ENCODE measurements at places on chromosomes 2 and 18.

DNA sequence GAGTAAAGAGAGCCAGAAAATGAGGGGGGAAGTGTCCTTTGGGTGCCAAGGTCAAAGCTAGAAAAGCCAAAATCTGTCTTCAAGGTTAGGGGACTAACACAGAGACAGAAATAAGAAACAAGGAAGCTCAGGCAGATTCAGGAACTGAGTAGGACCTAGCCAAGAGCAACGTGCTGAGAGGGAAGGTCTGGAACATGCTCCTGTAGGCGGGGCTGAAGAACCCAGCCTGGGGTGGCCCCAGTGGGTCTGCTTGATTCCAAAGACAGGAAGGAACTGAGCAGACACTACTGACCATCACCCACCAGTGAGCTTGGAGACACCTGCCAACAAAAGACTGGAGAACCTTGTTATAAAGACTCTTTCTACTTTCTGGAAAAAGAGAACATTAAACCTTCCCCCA, 105.1 kb downstream of the SP3 start:
- no peak for DNase-seq

GRCh38 chr2:157052685-157053224, 204.8 kb upstream of the GALNT5 start:
- DNase-seq: peak; percentile 70

DNA sequence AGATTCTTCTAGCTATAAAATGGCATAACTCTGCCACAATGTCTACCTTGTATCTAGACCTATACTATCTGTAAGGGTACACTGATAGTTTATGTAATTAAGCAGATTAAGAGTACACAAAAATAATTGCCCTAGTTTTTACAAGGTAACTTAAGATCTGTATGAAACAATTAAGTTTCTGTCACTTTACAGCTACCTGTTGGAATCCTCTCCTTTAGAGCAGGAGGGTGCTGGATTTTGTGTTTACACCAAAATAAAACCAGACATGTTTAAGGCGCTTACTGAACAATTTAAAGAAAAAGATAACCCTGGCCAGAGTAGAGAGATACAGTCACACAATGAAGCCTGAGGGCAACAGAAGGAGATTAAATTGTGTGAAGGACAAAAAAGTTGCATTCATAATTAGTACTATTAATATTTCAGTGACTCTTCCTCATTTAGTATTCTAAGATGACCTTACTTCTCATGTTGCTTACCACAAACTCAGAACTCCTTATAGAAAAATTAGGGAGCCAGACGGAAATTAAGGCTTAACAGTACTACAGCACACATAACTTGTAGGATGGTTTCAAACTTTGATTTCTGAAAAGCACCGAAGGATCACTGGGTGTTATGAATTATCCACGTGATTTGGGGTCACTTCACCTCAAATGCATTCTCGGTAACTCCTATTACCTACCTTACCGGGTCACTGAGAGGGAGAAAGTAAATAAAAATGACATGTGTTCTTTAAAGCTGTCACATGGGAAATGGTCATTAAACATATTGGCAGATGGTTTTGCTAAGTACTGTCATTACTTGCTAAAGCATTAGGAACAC, 1.0 kb downstream of the DARS1 start:
- peak; percentile 8 for DNase-seq

DNA sequence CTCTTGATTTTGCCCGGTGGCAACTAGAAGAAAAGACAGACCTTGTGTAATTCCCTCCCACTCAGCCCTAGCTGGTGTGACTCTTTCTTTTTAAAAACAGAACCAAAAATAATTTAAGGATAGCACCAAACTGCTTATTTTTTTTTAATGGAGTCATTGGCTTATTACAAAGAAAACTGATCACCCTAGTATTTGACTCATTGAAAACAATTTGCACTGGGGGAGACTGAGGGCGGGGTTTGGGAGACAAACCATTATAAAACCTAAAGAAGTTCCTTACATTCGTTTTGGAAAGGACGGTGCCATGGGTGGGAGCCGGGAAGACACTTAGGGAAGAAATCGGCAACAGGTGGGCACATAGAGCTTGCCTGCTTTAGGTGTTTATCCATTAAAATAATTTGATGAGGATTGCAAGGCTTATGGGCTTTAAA, 2.5 kb downstream of the PAX3 start:
- DNase-seq: no peak

GRCh38 chr2:151189125-151189524, 72.5 kb downstream of the RBM43 start:
- DNase-seq: no peak

DNA sequence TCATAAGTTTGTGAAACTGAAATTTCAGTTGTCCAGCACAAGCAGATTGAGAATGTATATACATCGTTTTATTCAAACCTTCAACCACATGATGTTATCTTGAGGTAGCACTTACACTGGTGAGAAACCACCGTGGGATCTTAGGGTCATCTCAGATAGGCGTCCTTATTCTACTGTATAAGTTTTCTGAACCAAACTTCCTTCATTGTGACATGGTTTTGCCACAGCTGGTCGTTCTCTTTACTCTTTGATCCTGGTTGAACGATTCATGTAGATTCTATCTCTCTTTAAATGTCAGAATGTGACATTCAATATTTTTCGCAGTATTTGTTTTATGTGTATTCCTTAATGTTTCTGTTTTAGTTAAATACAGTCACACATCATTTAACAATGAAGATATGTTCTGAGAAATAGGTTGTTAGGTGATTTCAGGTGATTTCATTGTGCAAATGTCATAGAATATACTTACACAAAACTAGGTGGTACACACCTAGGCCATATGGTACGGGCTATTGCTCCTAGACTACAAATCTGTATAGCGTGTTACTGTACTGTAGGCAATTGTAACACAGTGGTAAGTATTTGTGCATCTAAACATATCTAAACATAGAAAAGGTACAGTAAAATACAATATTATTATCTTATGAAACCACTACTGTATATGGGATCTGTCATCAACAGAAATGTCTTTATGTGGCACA, 17.9 kb upstream of the ARHGAP25 start:
- no peak for DNase-seq

DNA sequence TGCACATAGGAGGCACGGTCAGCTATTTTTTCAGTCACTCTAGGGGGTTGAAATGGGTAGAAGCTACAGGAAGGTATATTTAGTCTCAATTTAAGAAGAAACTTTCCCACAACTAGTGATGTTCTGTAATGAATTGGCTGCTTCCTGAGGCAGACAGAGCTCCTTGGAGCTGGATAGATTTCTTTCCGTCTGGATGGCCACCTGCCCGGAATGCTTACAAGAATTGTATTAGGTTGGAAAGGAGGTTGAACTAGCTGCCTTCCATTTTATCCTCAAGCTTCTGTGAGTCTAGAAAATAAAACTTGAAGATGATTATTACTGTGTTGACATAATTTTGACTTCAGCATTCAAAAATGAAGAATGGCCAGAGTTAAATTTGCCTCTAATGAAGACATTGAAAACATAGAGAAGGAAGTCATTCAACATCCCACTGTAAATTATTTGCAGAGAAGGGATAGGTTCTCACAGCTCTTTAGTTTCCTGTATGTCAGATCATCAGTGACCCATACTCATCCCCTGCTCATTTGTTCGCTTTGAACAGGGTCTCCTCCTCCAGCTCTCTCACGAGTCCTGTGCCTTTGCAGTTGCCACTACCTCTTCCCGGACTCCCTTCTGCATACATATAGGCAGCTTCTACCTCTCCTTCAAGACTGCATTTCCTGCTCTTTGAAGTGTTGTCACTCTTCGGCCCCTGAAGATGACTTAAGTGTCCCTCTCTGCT, 88.8 kb downstream of the CRIM1 start:
- DNase-seq: no peak

DNA sequence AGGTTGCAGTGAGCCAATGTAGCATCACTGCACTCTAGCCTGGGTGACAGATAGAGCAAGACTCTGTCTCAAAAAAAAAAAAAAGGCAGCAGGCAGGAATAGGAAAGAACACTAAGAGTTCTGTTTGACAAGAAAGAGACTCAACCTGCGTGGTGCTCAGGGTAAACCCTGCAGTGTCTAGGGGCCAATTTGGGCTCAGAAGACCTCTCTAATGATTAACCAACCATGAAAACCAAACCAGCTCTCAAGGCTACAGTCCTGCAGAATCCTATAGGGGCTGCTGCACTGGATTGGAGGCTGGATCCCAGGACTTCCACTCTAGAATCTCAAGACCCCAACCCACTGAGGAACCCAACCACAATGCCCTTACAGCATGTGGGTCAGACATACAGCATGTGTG, 2.4 kb downstream of the TRABD2A start:
- no peak for DNase-seq

DNA sequence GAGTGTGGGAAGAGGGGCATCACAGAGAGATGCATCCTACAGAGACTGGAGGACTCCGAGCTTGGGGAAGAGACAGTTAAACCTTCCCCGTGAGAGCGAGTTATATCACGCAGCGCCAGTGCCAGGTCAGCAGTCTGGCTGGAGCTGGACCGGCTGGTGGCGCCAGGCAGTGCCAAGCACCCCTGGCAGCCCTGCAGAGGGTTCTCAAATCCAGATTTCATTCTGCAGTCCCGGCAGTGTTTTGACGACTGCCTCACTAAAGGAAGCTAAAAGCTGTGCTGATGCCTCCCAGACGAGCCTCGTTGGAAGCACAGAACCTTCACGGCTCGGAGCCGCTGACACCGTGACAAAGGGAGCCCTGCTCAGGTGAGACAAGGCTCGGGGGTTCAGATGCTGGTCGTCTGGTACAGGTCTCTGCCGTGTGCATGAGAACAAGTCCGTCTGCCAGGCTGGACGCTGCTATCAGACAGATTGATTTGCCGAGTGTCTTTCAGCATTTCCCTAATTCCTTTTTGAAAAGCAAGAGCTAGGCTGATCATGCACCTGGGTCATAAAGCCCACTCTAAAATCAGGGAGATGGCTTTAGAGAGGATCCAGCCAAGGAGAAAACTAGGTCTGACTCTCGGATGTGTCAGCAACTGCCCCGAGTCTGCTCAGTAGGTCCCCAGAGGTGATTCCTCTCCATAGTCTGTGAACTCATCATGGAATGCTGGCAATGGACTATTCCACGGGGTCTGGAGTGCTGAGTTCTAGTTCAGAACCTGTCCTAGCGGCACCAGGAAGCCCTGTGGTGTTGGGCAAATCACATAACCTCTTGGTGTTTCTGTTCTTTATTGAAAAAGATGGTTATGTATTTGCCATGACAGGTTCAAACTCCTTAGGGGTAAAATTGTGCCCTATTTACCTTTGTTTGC, 240.6 kb downstream of the SOX11 start:
- DNase-seq: no peak

DNA sequence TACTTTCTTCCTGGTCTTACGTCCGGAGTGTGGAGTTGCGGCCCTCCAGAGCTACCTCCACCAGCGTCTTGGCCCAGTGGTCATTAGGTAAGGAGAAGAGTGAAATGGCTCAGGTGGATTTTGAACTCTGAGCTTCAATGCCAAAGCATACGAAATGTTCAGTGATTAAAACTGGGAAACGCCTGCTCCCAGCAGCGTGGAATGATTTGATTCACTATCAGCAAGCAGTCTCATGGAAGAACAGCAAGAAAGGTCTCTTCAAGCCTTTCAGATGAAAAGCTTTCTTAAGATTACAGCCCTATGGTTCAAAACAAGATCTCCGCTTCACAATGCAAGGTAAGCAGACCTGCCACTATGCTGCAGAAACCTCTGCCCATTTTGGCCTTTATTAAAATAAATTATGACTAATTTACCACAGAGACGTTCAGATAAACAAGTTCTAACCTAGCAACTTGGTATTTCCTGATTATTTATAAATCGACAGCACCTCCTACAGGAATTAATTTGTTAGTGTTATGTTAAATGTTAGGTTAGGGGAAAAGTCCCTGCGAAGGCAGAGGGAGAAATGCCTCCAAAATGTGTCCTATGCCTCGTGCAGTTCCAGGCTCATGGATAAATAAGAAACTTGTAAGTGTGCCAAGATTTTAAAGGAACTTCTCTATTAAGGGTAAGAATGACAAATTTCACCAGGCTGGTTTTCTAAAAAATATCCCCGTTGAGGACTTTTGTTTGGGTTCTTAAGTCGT, 10.1 kb downstream of the SP9 start:
- DNase-seq: peak; percentile 29

DNA sequence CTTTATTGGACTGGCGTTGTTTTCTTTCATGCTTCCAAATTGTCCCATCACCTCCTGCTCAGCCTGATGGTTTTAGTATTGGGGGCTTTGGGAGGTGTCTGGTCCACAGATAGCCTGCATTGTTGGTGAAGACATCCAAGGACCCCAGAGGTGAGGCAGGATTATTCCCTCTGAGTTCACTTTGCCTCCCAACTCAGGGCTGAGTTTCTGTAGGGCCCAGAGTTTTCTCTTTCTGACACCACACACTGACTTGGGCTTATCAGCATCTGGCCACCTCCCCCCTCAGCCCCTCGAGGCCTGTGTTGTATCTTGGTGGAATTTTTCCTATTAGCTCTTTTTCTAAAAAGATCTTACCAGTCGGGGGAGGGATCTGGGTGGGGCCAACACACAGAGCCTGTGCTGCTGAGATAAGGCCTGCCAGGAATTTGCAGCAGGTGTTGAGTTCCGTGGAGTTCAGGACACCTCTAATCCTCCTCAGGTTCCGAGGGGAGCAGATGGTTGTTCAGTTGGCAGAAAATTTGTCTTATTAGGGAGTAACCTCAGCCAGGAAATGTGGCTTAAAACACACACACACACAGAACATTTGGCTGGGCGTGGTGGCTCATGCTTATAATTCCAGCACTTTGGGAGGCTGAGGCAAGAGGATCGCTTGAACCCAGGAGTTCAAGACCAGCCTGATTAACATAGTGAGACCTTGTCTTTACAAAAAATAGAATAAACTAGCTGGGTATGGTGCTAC, 7.3 kb downstream of the EMILIN2 start:
- no peak for DNase-seq

DNA sequence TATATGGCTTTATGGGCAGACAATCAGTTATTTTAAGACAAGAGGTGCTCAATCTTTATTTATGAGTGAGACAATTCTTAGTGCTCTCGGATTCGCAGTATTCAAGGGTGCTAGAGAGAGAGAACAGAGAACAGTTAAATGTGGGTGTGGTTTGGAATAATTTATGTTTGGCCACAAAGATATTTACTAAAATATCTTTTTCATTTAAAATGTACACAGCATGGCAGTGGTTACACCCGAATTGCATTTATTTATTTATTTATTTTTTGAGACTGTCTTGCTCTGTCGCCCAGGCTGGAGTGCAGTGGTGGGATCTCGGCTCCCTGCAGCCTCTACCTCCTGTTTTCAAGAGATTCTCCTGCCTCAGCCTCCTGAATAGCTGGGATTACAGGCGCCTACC, 109.2 kb downstream of the CDCA7 start:
- no peak for DNase-seq

DNA sequence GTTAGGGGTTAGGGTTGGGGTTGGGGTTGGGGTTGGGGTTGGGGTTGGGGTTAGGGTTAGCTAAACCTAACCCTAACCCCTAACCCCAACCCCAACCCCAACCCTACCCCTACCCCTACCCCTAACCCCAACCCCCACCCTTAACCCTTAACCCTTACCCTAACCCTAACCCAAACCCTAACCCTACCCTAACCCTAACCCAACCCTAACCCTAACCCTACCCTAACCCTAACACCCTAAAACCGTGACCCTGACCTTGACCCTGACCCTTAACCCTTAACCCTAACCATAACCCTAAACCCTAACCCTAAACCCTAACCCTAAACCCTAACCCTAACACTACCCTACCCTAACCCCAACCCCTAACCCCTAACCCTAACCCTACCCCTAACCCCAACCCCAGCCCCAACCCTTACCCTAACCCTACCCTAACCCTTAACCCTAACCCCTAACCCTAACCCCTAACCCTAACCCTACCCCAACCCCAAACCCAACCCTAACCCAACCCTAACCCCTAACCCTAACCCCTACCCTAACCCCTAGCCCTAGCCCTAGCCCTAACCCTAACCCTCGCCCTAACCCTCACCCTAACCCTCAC, 24.1 kb upstream of the RABL2A start:
- no peak for DNase-seq

GRCh38 chr2:163723881-163724280, 11.9 kb downstream of the FIGN start:
- no peak for DNase-seq

Data from GM03348 (cell line).